ENCODE measurements at places on chromosomes 12 and 14.

DNA sequence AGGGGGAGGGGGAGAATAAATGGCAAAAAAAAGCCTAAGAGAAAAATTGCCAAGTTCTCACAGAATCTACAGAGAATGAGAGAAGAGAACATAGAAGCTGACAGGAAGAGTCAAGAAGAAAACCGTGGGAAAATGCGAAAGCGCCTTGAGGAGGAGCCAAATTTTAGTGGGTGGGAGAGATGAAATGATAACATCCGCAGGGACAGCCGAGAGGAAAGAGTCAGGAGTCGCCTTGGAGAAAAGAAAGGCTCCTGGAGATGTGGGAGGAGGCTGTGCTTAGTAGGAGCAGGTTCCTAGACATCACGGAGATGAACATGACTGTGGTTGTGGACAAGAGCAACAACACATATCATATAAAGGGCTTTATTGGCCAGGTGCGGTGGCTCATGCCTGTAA lies 49.4 kb downstream of the PHLDA1 start:
- no peak for DNase-seq

DNA sequence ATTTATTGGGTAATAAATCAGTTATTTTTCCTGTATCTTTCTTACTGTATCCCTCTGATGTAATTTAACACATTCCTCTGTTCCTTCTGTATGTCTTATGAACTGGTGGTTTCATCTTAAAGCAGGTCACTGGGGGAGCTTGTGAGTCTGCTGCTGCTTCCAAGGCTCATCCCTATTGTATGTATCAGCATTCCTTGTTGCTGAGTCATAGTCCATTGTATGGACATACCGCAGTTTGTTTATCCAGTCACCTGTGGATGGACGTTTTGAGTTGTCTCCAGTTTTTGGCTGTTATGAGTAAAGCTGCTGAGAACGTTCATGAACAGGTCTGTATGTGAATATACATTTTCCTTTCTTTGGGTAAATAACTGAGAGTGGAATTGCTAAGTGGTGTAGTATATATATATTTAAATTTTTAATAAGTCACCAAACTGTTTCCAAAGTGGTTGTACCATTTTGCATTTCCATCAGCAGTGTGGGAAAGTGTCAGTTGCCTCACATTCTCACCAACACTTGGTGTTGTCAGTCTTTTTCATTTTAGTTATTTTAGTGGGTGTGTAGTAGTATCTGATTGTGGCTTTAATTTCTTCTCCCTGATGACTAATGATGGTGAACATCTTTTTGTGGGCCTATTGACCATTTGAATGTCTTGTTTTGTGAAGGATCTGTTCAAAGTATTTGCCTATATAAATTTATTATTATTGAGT lies 82.7 kb downstream of the BEGAIN start:
- no peak for DNase-seq

GRCh38 chr12:12081836-12082497 lies 11.2 kb downstream of the BCL2L14 start:
- no peak for DNase-seq

DNA sequence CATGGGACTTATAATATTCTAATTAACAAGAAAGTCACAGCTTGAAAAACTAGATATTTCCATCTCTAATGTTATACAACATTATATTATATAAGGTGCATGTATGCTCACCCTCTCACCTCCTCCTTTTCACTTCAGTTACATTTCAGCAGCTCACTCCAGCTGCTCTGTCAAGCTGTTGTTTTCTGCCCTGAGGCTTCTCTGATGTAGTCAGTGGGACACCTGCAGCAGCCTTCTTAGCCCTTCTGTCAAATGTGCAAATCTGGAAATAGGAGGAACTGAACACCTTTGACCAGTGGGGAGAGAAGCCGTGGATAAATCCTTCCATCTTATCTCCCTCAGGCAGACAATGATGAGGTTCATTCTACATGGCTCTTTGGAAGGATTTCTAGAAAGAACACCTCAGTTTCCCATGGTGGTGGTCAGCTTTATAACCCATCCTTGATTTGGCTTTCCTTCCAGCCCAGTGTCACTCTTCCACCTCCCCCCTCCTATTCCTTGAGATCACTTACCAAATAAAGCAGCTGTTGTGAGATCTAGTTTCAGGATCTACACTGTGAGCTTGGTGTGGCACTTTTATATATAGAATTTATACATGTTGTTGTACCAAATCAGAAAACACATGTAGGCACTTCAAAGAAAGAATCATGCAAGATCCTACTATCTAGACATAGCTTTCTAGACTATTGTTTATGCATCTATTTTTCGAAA lies 79.6 kb upstream of the STK38L start:
- DNase-seq: no peak

DNA sequence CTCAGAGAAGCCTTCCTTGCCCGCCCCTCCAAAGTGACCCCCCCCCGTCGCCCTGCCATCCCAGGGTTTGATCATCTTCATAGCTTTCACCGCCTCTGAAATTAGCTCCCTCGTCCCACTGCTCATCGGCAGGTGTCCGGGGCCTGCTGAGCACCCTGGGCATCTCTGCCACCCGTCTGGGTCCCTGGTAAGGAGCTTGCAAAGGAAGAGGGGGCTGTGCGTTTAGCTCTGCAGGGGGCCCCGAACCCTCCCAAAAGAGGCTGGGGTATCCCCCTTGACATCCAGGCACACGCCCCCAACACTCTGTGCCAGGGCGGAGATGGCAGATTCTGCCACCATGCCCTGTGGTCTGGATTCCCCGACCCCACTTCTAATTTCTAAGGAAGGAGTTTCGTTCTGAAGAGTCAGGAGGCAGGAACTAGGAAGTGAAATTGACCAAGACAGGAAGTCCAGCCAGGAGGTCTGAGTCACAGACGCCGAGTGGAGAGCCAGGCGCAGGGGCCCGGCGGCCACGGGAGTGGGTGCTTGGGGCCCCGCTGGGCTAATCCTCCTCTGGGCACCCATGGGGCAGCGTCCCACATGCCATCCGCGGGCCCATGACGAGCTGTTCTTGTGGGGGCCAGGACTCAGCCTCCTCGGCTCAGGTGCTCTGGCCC lies 95.7 kb downstream of the RFLNA start:
- DNase-seq: no peak

GRCh38 chr12:80001562-80001961 lies 66.7 kb upstream of the PPP1R12A start:
- DNase-seq: no peak

GRCh38 chr14:51167587-51168214 lies 72.3 kb upstream of the TMX1 start:
- no peak for DNase-seq

DNA sequence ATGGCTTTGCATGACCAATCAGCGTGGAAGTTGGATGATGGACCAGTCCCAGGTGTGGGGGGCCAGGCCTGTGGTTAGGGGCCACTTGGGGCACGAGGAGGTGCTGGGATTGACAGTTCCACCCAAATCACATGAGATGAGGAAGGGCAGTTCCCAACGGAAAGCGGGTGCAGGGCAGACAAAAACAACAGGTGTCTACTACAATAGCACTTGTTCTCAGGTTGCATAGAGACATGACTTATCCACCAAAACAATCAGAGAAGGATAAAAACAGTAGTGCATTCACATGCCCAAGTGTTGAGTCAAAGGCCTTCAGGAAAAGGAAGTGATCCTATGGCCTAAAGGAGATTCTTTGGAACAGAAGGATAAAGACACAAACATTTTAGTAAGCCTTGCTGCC lies 14.6 kb upstream of the EIF2B2 start:
- DNase-seq: no peak

GRCh38 chr12:124780752-124781685 lies 82.6 kb downstream of the SCARB1 start:
- DNase-seq: no peak

DNA sequence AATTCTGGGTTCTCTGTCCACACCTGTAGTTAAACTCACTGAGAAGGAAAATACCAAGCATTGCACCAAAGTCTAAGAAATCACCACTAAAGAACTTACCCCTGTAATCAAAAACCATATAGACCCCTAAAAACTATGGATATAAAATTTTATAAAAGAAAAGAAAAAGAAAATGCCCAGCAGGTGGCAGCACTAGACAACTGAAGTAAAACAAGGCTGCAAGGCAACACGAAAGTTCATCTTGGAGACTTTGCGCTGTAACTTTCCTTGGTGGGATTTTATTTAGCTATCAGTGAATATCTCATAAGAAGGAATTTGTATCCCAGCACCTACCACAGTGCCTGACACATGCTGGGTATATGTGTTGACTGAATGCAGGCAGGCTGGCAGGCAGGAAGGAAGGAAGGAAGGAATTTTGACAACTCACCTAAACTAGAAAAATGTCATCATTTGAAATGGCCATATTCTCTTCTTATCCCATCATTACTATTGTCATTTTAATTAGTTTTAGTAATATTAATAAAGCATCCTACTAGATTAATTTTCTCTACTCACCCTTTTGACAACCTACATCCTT lies 68.2 kb upstream of the ETV6 start:
- DNase-seq: peak; percentile 67

DNA sequence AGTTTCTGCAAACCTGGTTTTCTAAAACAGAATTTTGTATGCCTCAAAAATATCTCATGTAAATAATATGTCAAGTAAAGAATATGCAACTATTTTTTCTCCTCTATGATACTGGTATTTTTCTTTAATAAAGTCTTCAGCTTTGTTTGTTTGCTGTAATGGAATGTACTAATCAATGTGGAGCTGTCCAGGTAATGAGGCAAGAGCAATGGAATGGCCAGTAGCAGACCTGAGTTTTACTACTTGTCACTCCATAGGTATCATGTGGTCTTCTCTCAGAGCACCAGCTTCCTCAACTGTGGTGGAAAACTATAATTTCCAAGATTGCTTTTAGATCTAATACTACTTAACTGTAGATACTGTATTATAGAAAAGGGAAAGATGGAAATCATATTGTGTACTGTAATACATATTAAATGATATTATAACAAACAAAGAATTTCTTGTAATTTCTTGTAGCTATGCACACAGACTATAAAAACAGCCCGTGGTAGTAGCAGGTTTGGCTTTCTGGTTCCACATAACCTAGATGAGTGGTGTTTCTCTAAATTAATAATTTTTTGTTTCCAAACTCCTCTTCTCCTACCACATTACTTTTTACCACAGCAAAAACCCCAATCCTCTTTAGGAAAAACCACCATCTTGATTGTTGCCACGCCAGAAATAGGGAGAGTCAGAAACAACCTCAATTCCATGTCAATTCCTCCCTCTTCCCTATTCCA lies 70.6 kb downstream of the KIF21A start:
- DNase-seq: no peak

DNA sequence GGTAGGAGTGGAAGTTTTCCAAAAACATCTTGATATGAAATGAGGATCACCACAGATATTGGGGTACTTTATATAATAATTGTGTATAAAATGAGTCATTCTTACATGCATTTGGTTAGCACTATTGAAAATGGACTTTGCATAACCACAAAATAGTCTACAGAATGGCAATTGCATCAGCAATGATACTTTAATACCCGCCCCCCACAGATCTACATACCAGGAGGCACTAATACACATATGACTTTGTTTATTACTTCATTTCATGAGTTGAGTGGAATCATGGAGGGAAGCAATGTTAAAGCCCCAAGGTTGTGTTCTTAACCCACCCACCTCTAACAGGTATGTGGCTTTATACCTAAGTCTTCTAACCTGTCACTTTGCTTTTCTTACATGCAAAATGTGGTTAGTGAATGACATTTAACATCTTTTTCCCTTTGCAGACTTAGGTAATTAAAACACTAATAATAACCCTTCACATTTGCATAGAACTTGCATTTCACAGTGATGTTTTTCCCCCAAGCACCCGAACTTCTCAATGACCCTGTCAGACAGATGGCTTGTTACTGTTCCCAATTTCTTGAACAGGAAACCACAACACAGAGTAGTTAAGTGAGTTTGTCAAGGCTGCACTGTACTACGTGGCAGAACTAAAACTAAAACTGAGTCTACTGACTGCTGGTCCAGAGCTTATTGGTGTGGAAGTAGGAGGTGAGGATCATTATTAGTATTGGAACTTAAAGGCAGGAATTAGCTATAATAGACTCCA lies 101.9 kb downstream of the NPAS3 start:
- no peak for DNase-seq

- DNase-seq: no peak
These were observed 30.1 kb upstream of the MAP1LC3B2 start for GRCh38 chr12:116529048-116529447.

DNA sequence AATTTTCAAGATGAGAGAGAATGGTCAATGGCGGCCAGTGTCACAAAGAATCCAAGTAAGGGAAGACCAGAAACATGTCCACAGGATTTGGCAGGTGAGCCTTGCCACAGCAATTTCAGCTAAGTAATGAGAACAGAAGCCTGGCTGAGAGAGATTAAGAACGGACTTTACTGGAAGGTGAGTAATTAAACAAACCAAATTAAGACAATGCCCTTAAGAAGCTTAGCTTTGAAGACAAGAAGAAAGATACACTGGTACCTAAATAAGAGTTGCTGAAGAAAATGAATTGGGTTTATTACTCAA lies 145.4 kb upstream of the PLEKHG7 start:
- no peak for DNase-seq

DNA sequence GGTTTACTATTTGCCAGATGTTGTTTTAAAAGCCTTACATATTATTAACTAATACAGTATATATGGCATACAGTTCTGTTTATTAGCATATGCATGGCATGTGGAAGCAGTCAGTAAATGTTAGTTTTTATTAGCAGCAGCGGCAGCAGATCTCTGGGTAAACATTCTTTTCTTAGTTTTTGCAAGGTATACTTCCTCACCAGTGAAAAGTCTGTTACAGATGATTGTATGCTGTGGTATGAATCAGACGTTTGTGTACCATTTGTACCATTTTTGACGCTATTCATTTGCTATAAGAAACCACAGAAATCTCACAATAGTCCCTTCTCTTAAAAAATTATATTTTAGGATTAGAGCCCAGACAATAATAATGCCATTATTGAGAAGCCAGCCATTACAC lies 17.8 kb downstream of the STK38L start:
- DNase-seq: no peak

- no peak for DNase-seq
These were observed 1.5 kb downstream of the KLC1 start for GRCh38 chr14:103630364-103631108.

GRCh38 chr12:130286041-130286440 lies 51.6 kb upstream of the PIWIL1 start:
- no peak for DNase-seq

- DNase-seq: no peak
These were observed 59.7 kb downstream of the FUT8 start for GRCh38 chr14:65472189-65472588.

GRCh38 chr12:47776471-47777143 lies 3.6 kb downstream of the SLC48A1 start:
- no peak for DNase-seq

DNA sequence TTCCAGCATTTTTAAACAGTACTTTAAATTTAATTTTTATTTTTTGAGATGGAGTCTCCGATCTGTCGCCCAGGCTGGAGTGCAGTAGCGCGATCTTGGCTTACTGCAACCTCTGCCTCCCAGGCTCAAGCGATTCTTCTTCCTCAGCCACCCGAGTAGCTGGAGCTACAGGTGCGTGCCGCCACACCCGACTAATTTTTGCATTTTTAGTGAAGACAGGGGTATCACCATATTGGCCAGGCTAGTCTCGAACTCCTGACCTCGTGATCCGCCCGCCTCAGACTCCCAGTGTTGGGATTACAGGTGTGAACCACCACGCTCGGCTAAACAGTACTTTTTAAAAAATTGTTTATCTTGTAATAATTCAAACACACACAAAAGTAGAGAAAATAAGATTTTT lies 4.2 kb upstream of the FOXJ2 start:
- DNase-seq: no peak

GRCh38 chr14:20609215-20610001 lies 18.2 kb upstream of the RNASE12 start:
- peak; percentile 78 for DNase-seq
